ENCODE measurements at places on chromosomes 6 and 20.

- DNase-seq, result no peak
These were observed 613.7 kb upstream of the FLRT3 start for GRCh38 chr20:14951105-14951504.

- DNase-seq, result no peak
These were observed 165.4 kb upstream of the CITED2 start for GRCh38 chr6:139539852-139540251.

DNA sequence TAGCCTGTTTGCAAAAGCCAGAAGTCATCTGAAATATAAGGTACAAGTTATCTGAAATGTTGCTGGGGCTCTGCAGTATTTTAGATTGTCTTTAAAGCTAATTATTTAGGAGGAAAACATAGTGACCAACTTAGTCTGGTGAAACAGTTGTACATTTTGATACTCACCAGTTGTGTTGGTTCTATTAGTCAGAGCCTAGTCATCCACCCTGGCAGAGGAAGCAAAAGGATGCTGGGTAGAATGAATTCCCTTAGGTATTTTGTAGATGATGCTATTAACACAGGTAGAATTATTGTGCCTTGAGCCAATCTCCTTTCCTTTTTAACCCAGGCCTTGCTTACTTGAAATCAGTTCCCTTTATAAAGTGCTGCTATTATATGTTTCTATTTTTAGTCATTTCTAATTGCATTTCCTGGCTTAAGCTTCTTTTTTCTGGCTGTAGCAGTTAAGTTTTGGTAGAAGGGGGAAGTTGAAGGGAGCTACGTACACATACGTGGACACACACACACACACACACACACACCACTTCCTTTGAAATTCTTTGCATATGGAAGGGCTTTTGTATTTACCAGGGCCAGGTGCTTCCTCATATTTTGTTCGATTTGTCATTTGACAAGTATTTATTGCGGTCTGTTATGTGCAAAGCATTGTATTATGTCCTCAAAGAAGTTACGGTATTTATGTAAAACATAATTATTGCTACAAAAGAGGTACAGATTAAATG is 82.4 kb downstream of the RTN4IP1 start:
- DNase-seq, result no peak

DNA sequence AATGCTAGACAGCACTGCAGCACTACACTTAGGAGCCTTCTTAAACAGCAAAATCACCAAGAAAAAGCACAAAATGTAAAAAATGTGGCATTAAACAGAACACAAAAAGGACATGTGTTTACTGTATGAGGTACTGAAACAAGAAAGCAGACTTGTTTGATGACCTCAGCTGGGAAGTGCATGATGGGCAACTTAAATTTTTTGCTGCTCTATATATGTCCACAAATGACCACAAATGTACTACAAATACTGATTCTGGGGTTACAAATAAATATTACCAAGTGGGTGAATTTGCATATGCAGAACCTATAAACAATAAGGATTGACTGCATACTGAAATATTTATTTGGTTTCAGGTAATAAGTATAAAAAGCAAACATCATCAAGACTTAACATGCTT is 13.1 kb downstream of the RAB23 start:
- DNase-seq, result no peak

DNA sequence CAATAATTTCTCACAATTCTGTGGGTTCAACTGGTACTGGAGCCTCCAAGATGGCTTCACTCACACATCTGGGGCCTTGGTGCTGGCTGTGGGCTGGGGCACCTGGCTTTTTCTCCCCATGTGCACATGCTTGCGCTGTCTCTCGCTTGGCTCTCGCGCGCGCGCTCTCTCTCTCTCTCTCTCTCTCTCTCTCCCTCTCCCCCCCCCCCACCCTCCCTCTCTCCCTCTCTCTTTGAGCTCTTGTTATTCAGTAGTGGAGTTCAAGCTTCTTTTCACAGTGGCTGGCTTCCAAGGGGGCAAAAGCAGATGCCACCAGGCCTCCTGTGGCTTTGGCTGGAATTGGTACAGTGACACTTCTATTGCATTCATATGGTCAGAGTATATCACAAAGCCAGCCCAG is 10.8 kb upstream of the TBCC start:
- DNase-seq, result no peak

GRCh38 chr20:64242003-64242796 is 13.3 kb upstream of the PCMTD2 start:
- no peak for DNase-seq

DNA sequence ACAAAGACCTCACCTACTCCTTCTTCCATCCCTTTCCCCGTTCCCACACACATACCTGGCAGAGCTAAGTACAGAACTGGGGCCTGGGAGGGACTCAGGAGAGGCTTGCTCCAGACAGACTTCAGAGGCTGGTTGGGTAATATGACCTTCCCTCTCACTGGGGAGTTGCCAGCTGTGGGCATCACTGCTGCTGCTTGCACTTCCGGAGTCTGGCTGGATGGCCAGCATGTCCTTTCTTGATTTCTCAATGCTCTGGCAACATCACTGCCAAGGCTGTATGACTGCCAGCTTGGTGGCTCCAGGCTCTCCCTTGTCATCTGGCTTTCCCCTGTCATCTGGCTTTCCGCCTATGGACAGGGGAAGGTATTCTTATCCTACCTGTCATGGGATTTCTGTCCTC is 47.8 kb downstream of the CDH22 start:
- no peak for DNase-seq

GRCh38 chr6:91710342-91710741 is 1123.5 kb upstream of the MAP3K7 start:
- DNase-seq, result no peak

- DNase-seq, result no peak
These were observed 20.4 kb downstream of the ZC3H12D start for GRCh38 chr6:149464411-149464810.

DNA sequence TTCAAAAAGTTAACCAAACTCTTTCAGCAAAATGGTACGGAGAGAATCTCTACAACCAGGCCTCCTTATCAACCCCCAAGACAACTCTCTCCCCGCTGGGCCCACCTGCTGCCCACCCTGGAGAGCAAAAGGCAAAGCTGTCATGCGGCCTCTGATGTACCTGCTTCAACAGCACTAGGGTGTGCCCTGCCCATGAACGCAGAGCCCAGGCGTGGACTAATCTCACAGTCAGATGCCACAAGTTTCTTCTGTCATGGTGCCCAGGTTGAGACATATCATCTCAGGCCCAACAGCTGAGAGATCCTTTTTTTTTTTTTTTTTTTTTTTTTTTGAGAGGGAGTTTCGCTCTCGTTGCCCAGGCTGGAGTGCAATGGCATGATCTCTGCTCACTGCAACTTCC is 26.3 kb downstream of the SLC2A4RG start:
- no peak for DNase-seq

GRCh38 chr6:111776236-111777221 is 96.7 kb downstream of the FYN start:
- DNase-seq, result no peak

- DNase-seq, result no peak
These were observed 253.2 kb downstream of the HAO1 start for GRCh38 chr20:7687065-7687464.

- no peak for DNase-seq
These were observed 12.2 kb upstream of the DSTN start for GRCh38 chr20:17557675-17558006.

DNA sequence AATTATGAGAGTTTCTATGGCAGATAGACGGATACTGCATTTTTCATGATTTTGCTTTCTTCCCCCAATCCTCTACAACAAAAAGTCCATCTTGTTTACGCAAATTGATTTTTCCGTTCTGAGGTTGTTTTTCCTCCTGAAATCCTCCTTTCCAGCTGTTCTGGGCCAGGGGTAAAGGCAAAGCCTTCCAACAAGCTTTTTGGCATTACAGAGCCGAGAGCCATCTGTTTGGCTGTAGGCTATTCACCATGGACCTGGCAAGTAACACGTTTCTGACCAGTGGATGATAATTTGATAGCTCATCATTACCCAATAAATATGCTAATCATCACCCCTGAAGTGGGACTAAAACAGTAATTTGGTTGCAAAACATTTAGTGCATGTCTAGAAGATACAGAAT is 226.5 kb downstream of the CBLN4 start:
- DNase-seq, result no peak
